DMS 273 treated with DMSO at 0.1 percent for 48 hours (cell line): ENCODE measurements at places on chromosomes 2 and 18.

DNA sequence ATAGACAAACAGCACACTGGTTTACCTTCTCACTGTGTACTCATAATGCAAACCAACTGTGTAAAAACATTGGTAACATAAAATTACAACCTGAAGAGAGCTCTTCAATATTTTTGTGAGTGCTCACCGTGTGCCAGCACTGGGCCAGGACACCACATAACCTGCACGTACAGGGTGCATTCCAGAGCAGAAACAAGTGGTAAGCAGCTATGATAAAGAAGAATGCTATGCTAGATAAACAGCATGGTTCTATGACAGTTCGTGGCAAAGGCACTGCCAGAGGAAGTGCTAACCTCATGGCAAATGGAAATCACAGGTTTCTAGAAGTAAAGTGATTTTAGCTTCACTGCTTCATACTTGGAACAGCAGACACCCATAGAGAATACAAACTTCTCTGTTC lies 343.5 kb downstream of the MTX2 start:
- no peak for DNase-seq

DNA sequence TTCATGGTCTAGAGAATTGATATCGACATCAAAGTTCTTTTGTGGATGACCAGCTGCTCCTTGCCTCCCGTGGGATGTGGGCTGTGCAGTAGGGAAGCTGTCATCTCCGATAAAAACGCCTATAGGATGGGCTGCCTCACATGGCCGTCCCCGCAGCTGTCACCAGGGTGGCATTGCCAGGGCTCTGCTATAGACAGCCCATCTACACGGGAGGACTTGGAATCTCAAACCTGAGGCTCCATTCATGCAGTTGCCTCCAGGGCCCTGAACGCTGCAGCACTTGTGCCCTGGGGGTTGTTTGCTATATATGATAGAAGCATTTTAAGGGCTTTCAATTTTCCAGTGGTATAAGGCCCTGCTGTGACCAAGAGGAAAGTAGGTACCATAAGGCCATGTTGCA lies 183.1 kb downstream of the MYCN start:
- DNase-seq = no peak

- no peak for DNase-seq
These were observed 216.4 kb downstream of the NR4A2 start for GRCh38 chr2:156116113-156116512.

DNA sequence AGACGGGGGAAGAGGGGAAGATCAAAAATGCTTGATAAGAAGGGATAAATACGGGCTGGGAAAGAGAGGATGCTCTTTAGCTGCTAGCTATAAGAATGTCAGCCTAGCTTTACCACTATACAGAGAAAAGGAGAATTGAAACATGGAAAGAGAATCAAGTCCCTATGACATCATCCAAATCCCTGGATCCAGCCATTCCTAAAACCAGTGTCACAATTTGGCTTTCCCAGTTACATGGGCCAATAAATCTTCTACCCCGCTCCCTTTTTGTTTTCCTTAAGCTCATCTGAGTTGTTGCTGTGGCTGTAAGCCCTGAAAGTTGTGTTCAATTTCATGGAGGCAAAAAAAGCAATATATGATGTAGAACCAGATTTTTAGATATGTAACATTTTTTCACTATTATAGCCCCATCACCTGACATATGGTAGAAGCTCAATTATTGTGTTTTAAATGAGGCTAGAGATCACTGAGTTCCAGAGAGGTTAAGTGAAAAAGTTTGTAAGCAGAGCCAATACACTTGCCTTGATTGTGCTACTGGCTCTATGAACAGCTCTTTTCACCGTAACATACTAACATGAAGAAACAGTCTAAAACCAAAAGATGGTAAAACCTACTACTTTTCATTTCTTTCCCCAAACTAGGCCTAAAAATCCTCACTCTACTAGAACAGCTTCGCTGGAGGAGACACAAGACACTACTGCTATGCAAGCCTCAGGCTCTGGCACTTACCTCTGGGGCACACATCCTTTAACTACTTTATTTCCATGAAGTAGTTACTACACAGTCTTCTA lies 4.3 kb downstream of the HNRNPLL start:
- no peak for DNase-seq

GRCh38 chr2:105081006-105081601 lies 43.2 kb downstream of the MRPS9 start:
- peak; percentile 19 for DNase-seq

- no peak for DNase-seq
These were observed 72.5 kb downstream of the ACOXL start for GRCh38 chr2:110804915-110805314.

- no peak for DNase-seq
These were observed 63.3 kb downstream of the TGOLN2 start for GRCh38 chr2:85264471-85264870.

- no peak for DNase-seq
These were observed 118.9 kb downstream of the PXDN start for GRCh38 chr2:1625281-1626001.

DNA sequence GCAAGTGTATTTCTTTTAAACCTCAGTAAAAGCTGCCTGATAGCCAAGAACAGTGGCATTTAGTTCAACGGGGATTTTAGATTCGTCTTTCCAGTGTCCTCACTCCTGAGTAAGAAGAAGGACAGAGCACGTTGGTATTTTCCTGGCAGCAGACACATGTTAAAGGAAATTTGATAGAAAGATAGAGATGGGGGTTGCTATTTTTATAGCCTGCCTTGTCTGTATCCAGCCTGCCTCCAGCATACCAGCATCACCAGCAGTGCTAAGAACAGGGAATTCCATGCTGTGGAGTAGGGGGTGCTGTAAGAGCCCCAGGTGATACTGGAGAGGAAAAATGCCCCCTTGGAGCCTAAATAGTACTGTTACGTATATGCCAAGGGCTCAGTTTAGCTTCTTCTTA lies 1.1 kb upstream of the SMYD1 start:
- no peak for DNase-seq

DNA sequence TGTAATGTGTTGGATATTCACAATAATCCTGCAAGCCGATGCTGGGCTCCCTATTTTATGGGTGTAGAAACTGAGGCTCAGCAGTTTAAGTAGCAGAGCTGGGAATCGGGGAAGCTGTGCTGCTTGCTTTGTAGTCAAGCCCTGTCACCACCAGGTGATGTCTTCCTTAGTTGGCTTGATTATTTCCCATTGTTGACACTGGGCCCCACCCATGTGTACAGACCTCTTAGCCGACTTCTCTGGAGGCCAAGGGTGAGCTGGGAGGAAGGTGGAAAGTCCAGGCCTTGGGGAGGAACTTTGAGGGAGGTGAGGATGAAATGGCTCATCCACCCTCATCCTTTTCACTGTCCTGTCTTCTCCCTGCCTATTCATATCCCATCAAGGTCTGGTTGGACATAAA lies 60.0 kb downstream of the CAPN13 start:
- DNase-seq = no peak

DNA sequence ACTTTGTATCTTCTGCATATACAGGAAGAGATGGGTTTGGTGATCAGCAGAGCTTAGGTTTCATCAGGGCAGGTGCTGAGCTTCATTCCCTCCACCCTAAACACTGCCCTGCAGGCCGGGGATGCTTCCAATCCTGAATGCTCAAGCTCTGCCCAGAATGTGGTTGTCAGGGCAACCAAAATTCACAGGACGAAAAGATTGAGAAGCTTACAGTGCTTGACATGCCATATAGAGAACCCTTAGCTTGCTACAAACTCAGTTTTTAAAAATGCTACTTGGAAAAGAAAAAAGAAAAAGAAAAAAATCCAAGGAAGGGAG lies 65.6 kb downstream of the SH3RF3 start:
- no peak for DNase-seq

- no peak for DNase-seq
These were observed 27.8 kb downstream of the ANO7 start for GRCh38 chr2:241216211-241216761.

DNA sequence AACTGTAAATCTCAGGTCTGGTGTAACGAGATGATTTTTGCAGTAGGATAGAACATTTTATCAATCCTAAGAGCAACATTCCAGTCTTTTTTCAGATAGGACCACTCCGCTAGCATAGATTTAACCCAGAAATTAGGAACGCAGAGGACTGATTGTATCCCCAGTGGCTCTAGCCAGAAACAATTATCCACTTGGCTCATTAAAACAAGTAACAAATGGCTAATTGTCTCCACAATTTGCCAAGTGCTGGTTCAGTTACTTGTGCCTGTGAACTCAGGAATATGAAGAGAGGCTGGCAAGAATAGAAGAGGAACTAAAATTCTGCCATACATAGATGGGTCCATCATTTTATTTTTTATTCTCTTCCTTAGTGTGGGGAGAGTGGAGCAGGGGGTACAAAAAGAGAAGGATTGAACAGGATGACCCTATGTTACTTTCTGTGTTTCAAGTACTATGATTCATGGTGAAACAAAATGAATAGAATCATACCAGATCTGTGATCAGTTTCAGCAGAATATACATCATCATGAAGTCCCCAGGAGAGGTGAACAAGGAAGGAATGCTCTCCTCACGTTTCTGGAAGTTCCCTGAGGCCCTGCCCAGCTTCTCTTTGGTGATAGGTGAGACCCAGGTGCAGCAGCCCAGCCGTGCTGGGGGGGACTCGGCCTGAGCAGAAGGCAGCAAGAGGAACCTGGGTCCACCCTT lies 121.6 kb downstream of the ARL4C start:
- no peak for DNase-seq

DNA sequence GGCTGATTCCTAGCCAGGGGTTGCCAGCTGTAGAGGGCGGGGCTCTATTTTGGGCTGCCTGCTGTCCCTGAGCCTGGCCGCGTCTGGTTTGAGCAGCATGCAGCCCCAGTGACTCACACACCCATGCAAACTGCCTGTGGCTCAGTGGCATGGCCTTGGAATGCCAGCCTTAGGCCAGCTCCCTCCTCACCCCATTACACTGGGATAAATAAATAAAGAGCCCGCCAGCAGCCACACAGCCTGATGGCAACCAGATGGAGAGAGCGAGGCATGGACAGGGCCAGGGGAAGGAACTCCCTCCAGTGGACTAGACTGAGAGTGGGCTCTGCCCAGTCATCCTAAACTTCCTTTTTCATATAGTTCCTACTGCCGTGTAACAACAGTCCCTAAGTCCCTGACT lies 18.3 kb downstream of the NHEJ1 start:
- no peak for DNase-seq

- no peak for DNase-seq
These were observed 391 bp downstream of the ZNF385B start for GRCh38 chr2:179861027-179861415.

- no peak for DNase-seq
These were observed 148.9 kb downstream of the EN1 start for GRCh38 chr2:118698564-118698963.

DNA sequence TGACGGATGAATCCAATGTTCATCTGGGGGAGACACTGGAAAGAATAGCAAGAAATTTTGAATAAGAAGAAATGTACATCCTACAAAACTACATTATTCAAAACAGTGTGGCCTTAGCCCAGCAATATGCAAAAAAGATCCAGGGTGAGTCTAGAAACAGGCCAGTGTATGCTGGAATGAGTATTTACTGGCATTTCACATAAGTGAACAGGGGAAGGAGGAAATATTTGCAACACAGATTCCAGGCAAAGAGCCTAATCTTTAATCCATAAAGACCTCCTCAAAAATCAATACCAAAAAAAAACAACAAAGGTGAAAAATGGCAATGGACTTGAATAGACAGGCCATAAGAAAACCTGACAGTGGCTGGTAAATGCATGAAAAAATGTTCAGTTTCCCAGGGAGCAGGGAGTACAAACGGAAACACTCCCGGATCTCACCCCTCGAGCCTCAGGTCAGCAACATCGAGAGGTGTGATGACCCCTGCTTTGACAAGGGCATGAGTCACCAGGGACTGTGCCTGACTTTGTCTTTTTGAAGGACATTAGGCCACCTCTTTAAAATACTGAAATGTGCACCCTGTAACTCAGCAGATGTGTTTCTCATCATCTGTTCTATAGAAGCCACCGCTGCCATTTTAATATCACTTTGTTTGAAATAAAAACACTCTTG lies 12.7 kb upstream of the GPC1 start:
- DNase-seq = no peak

DNA sequence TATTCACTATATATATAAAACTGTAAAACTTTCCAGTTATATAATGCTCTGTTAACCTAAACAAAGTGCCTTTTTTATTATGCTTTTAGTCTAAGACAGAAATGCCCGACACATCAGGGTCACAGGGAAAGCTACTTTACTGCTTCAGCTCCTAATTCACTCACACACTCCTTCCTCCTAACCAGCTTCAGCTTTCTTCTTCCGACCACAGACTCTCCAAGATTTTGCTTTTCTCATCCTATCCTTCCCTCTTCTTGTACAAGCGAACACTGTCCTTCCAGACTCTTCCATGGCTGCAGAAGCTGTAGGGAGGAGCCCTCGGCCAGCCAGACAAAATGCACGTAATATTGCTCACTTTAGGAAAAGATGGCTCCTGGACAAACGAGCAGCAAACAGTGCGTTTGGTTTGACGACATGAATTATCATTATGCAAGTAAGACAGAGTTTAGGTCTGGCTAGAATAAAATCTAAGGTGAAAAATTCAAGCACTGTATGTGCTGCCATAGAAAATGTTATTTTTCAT lies 47.5 kb upstream of the HNRNPA3 start:
- peak; percentile 16 for DNase-seq

DNA sequence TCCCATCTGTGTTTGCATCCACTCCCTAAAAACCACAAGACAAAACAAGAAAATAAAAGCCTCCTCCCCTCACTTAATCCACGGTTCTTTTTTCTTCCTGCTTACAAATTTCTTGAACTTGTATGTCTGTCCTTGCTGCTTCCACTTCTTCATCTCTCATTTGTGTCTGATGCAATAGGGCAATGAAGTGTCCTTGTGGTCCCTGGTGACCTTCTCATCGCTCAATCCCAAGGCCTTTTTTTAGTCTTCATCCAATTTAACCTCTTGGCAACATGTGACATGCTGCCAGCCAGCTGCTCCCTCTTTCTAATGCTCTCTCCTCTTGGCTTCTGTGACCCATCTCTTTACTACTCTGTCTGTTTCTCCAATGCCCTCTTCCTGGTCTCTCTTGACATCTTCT lies 87.6 kb downstream of the SEMA4F start:
- DNase-seq = no peak

- DNase-seq = no peak
These were observed 86.7 kb upstream of the THUMPD2 start for GRCh38 chr2:39865751-39866150.

DNA sequence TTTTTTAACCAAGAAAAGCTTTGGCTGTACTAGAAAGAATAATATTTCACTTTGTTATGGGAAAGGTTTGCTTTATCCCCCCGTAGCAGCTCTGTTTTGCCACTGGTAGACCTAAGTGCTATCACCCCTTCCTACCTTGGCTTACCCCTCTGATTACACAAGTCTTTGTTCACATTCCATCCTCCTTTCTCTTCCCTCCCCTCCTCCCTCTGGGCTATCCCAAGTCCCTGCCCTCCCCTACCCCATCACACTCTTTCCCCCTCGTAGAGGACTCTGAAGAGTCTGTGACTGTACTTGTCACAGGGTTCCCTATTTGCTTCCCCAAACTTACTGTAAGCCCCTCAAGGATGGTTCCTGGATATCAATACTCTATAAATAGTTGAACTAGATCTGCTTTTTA lies 152.9 kb upstream of the NOSTRIN start:
- no peak for DNase-seq

DNA sequence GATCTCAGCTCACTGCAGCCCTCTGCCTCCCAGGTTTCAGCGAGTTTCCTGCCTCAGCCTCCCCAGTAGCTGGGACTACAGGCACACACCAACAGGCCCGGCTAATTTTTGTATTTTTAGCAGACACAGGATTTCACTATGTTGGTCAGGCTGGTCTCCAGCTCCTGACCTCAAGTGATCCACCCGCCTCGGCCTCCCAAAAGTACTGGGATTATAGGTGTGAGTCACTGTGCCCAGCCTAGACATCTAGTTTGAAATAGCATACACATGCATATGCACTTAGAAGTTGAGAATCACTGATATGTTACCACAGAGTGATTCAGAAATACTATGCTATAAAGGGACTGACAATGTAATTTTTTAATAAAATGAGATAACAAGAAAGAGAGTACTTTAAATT lies 69.8 kb upstream of the CDKL4 start:
- no peak for DNase-seq
